ENCODE measurements at places on chromosomes 7 and 10.

GRCh38 chr7:83532219-83532618 is 116.7 kb downstream of the SEMA3E start:
- no peak for DNase-seq

DNA sequence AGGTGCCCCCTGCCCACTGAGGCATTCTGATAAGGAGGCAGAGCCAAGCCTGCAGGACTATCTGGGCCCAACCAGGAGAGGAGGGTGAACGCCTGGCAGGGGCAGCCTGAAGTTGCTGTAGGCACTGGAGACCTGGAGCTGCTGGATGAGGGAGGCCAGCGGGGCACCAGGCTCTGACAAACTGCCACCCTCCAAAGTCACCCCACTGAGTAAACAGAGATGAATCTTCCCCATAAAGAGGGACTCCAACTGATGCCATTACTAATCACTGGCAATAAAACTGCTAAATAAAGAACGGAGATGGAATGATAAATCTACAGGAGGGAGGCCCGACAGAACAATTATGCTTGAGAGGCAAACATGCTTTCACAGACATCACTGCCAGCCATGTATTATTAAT is 44.2 kb downstream of the DRGX start:
- DNase-seq: no peak

DNA sequence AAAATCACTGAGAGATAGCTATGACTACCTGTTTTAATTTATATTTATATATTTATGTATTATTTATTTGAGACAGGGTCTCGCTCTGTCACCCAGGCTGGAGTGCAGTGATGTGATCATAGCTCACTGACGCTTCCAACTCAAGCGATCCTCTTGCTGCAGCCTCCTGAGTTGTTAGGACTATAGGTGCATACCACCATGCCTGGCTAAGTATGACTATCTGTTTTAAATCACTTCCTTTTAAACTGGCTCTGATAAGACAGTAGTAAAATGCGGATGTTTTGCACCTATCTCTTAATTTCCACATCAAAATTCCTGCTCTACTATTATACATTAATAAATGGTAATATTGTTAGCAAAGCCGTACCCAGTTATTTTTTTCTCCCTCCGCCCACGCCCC is 41.8 kb downstream of the DNMBP start:
- DNase-seq: no peak

DNA sequence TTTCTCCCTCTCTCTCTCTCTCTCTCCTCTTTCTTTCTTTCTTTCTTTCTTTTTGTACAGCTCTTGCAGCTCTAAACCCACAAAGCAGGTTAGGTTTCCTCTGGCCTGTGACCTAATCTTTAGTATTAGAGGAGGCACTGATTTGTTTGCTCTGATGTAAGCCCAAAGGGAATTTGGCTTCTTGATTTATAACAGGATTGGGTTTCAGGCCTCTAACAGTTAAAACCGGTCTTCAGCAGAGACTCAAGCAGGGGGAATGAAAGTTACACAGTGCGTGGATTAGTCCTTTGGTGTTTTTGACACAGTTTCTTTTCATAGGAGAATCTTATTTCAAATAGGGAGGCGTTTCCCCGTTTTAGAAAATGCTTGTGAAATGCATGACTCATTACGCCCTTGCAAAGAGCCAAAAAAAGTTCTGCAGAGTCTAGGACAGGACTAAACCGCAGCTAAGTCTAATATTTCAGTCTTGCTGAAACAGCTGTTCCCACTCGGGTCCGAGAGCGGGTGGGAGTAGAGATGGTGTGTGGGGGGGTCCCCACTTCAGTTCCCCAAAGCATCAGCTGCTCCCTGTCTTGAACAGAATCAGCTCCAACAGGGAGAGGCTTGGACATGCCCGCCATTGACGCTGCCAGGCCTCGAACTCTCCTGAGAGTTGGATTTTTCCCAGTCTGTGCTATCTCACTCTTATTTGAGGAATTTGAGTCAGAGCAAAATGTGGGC is 296.5 kb upstream of the PITRM1 start:
- no peak for DNase-seq

DNA sequence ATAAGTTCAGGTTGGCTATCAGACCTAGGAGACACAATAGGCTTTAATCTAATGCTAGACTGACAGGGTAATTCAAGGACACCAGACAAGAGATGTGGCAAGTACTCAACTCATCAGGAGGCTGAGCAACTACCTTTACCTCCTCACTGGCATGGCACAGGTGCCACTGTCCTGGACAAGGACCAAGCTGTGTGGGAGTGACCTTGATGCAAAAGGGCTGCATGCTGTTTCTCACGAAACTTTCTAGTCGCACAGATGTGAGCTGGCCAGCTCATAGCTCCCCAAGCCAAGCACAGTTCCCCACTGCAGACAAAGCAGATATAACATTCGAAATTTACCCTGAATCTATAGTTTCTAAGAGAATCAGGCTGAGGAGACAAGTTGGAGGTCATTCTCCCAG is 207.6 kb upstream of the GHITM start:
- DNase-seq: no peak

DNA sequence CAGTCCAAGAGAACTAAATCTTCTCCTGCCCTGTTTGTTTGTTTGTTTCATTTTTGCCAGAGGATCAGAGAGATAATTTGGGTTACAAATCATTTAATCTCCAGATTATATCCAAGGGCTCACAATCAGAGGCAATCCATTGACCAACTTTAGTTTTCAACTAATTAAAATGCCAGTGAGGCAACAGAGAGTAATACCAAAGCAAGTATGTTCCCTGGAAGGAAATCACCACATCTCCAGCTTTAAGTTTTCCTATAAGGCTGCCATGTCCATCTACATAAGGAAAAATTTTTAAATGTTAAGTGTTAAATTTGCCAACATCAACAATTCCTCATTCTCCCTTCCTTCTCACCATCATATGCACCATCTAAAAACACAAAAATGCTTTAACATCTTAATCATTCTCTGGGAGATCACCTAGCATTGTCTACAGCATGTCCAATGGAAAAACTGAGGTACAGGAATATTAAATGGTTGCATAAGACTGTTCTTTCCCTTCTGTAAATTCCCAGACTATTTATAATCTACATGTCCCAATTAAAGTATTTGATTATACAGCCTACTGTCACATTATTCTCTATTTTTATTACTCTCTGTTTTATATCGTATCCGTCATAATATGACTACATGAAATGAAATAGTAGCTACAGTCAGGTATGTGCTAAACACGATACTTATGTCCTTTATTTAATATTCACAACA is 14.1 kb downstream of the USP54 start:
- DNase-seq: no peak

- no peak for DNase-seq
These were observed 27.4 kb downstream of the STEAP4 start for GRCh38 chr7:88279323-88279722.

DNA sequence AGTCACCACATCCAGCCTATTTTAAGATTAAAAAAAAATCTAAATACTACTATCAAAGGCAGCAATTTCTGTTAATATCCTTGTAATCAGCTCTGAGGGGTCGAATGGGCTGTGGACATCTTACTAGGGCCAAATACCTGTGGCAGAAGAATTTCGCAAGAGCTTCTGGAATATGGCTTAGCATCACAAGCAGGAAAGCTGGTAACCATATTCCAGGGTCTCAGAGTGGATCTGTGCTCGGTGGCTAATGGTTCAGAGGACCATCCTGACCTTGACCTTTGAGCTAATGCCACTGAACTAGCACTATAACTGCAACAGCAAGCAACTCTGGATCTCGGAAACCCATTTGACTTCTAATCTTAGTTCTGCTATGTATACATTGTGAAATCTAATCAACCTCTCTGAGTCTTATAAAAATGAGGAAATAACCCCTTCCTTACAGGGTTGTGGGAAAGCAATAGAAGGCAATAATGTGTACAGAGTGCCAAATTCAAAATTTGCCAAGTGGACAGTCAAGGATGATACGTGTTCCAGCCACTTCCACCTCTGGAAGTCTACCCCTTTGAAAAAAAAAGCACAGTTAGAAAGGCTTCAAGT is 65.5 kb downstream of the CYP26A1 start:
- no peak for DNase-seq

DNA sequence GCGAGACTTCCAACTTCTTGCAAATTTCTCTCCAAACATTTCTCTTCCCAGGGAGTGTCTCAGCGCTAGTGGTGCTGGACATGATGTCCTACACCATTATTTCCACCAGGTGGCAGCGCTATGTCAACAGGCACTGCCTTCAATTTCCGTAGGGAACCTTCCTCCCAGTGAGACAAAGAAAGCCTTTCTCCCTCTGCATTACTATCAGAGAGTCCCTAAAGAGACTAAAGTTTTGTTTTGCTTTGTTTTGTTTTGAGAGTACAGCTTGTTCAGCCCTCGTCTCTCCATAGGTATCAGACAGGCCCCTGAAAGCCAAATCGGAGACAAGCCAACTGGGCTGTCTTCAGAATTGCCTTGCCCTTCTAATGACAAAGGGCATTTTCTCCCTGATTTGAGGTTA is 44.2 kb upstream of the GGCT start:
- peak; percentile 65 for DNase-seq

GRCh38 chr10:86815035-86815617 is 58.7 kb downstream of the BMPR1A start:
- DNase-seq: no peak

DNA sequence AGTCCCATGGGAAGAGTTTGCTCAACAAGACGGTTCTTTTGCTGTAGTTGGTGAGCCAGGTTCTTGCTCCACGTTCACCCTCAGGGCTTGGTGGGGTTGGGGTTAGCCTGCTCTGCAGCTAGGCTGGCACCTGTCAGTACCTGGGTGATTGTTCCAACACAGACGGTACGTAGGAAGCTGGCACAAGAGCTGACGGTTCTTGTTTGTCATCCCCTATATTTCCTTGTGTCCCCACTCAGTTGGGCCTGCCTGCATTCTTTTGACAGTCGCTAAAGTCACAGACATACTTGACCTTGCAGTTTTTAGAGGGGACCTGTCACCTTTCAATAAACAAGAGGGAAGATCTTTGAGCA is 40.2 kb upstream of the SYPL1 start:
- DNase-seq: no peak

GRCh38 chr7:156612930-156613329 is 27.6 kb upstream of the RNF32 start:
- no peak for DNase-seq

DNA sequence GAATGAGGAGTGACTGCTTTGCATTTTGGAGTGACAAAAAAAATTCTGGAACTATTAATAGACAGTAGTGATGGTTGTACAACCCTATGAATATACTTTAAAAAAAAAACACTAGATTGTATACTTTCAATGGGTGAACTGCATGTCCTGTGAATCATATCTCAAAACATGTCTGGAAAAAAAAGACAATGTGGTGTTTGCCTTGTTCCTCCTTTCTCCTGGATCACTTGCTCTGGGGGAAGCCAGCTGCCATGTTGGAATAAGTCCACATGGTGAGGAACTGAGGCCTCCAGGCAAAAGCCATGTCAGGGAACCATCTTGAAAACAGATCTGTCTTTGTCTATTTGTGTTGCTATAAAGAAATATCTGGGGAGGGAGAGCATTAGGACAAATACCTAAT is 39.5 kb upstream of the YAE1 start:
- no peak for DNase-seq

DNA sequence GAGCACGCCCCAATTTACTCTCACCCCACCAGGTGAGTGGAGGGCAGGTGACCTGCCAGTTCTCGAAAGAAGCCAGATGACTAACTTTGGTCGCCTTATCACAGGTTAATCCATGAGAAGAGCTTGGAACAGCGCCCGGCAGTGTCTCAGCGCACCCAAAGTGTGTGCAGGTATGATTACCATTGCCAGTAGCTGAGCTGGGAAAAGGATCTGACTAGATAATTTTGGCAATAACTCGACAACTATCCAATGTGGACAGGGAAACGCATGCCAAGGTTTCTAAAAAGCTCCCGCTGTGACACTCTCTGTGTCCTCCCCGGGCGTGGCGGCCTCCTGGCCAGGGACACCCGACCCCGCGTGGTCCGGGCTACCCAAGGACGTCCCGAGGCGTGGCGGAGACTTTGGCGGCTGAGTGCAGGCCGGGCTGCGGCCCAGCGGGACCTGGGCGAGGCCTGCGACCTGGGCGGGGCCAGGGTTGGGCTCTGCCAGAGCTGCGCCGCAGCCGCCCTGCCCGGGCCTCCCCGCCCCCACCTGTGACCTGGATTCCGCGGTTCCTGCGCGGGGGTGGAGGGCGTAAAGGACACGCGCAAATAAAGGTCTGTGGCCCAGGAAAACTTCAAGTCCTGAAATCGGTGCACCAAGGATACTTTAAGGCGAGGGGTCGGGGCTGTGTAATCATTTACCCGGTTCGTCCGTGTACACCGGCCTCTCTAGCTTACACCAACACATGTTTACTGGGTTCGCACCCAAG is 13.7 kb upstream of the WAPL start:
- DNase-seq: no peak

- no peak for DNase-seq
These were observed 110.5 kb downstream of the DYNC2I1 start for GRCh38 chr7:158966780-158967390.

GRCh38 chr7:48971173-48971572 is 46.8 kb downstream of the CDC14C start:
- DNase-seq: peak; percentile 74

- DNase-seq: no peak
These were observed 20.6 kb downstream of the RRP12 start for GRCh38 chr10:97380516-97380915.

GRCh38 chr7:120792091-120792860 is 65.7 kb downstream of the TSPAN12 start:
- peak; percentile 71 for DNase-seq

DNA sequence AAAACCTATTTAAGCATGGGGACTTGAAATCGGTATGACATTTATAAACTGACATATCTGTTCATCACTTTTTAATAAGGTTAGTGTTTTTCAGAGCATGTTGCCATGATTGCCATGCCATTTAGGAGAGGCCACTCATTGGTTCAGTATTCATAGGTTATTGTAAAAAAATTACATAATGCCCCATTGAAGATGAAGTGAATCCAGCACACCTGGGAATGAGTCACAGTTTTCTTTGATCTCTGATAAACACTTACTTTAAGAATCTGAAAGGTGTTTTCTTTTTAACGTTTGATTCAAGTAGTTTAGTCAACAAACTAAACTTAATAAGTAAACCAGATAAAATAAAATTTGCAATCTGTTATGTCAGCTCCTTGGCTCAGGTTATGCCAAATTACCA is 278.3 kb downstream of the ARL4A start:
- DNase-seq: no peak

GRCh38 chr10:103715430-103715829 is 139.9 kb downstream of the SH3PXD2A start:
- no peak for DNase-seq
